ENCODE measurements at places on chromosomes 7 and 10. TPM values are rescaled to one million over a fixed set of nuclear protein-coding genes. Genes with fewer than 3 reads are reported as not detected.
A peak's percentile ranks its signal among the peaks of the same experiment; 100 is the strongest.

DNA sequence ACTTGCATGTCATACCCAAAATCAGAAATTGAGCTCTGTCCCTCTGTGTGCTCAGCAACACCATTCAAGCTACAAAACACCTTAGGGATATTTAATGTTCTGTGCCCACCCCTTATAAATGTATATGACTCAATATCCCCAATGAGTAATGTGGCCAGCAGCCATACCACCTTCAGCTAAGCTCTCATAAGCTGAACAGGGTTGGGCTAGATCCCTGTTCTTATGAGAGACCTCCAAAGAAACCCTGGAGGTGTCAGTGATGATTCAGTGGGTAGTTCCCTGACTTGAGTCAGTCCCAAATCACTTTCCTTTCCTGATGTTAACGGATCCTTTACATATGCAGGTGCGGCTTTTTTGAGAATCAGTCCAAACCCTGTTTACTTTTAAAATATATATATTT lies 253.8 kb downstream of the CREB5 start:
- DNase-seq = peak; percentile 85

- DNase-seq = peak; percentile 37
Measured at GRCh38 chr10:34780818-34781380, 34.2 kb downstream of the PARD3 start.

GRCh38 chr7:3245721-3246120 lies 55.3 kb upstream of the SDK1 start:
- no peak for DNase-seq

DNA sequence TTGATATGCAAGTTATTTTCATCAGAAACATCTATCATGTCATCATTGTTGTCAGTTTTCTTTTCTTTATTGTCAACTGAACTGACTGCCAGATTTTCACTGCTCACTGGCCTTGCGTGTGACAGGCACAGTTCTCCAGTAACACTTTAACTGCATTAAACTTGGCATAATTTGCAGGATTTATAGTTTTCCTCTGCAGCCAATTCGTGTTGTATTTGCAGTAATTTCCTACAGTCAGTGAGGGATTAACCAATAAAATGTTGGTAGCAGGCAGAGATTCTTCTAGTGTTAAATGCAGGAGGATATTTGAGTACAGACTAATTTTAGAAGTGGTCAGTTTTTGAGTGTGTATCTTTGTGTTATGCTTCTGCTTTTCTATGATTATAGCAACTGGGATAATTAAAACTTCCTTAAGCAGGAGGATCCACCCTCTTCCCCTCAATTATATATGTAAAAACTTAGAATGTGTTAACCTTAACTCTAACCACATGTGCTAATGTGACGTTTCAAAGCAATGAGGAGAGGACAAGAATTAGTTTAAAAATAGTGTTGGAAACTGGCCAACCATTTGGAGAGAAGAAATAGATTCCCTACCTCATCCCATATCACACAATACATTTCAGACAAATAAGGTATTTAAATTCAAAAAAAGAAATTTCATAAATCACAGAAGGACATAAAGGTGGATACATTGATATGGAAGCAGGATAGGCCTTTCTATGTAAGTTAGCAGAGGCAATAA lies 365.5 kb upstream of the BMPER start:
- no peak for DNase-seq

GRCh38 chr10:77350711-77351119 lies 286.9 kb downstream of the KCNMA1 start:
- DNase-seq = peak; percentile 100

Gene MAGI2
- 0.84 TPM for total RNA-seq

Gene TEX47
- total RNA-seq = not detected

Gene KAZALD1
- 13.4 TPM for total RNA-seq
